ENCODE measurements at places on chromosomes 13 and 19.

DNA sequence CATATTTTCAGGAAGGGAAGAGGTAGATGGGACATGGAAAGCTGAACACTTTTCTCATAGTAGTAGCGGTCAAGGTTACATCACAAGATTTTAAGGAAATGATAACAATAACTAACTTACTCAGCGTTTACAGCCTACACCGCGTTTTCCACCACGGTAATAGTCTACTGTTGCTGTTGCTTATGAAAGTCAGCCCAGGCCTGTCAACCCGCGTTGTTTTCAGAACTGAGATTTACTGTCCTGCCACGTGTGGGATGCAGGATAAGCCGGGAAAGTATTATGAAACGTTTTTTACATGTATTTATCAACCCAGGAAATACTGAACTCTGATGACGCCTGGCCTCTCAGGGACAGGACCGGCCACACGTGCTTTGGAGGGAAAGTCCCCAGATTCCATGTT, 36.0 kb upstream of the LAMP1 start:
- no peak for DNase-seq

DNA sequence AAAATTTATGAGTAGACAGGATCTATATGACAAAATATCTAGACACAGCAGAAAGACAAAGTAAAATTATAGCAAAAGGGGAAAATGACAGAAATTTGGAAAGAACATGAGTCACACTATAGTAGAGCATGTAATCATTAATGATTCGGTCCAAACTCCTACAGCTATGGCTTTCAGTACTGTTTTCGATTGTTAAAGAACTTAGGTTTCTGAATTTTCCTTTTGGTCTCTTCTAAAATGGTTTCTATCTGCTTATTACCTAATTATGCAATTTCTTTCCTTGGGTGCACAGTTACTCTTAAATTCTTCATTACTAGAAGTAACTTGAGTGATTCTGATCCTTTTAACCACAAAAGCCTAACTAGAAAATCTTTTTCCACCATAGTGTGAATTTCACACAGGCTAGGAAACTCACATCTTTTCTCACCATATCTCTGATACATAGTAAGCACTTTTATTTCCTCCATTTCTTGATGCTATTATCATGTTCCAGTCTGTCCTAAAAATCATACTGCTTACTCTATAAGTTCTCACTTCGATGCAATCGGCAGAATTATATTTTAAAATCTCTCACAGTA, 1101.4 kb downstream of the PCDH9 start:
- DNase-seq: no peak

GRCh38 chr19:4140237-4140711, 13.2 kb upstream of the CREB3L3 start:
- peak; percentile 88 for DNase-seq

GRCh38 chr19:56660381-56661107, 11.0 kb downstream of the ZNF835 start:
- no peak for DNase-seq

DNA sequence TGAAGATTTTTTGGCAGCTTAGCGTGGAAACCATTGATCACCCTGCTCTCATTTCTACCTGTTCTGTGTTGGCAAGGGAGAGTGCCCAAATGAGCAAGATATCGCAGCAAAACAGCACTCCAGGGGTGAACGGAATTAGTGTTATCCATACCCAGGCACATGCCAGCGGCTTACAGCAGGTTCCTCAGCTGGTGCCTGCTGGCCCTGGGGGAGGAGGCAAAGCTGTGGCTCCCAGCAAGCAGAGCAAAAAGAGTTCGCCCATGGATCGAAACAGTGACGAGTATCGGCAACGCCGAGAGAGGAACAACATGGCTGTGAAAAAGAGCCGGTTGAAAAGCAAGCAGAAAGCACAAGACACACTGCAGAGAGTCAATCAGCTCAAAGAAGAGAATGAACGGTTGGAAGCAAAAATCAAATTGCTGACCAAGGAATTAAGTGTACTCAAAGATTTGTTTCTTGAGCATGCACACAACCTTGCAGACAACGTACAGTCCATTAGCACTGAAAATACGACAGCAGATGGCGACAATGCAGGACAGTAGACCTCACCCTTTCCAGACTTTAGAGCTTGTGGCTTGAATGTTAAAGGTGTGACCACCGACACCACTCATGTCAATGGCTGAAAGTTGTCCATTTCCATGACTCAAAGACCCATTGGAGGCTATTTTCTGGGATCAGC, 5.8 kb downstream of the CEBPG start:
- no peak for DNase-seq

GRCh38 chr13:104442536-104442935, 1376.3 kb upstream of the SLC10A2 start:
- DNase-seq: no peak

- no peak for DNase-seq
These were observed 9.9 kb downstream of the LYPD3 start for GRCh38 chr19:43455321-43456113.

DNA sequence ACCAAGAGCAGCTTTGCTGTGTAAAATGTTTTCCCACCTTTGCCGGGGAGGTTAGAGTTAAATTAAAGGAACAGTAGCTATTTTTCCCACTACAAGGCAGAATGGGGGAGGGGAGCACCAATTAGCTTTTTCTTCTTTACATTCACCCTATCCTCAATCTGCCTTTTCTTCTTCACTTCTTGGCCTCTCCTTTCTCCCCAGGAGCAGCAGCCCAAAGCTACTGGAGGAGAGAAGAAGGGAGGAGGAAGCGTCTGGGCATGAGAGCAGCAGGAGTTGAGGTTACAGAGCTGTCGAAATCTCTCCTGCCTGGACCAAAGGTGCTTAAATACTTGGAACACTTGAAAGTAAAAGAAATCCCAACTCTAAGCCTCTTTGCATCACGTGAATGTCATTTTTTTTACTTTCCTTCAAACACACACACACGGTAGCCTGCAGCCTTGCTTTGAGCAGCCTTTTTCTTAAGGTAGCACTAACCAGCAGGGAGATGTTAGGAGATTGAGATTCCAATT, 39.0 kb upstream of the WASF3 start:
- no peak for DNase-seq

DNA sequence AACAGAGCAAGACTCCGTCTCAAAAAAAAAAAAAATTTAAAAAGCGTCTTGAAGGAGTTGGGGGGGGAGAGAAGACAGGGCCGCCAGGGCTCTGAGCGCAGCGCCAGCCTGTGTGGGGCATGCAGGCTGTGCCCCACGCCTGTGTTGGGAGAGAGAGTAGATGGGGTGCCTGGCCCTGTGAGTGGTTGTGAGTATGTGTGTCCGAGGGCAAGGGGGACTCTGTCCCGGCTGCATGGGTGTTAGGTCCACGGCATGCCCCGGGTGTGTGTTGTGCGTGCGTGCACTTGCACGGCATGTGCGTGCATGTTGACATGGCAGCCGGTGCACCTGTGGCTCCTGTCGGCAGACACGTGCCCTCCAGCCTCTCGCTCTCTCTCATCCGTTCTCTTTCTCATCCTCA, 3.4 kb downstream of the MAP2K7 start:
- DNase-seq: no peak

GRCh38 chr13:24254146-24254841, 55.1 kb upstream of the C1QTNF9 start:
- DNase-seq: no peak

- DNase-seq: no peak
These were observed 143.7 kb downstream of the FGF9 start for GRCh38 chr13:21814604-21815003.

DNA sequence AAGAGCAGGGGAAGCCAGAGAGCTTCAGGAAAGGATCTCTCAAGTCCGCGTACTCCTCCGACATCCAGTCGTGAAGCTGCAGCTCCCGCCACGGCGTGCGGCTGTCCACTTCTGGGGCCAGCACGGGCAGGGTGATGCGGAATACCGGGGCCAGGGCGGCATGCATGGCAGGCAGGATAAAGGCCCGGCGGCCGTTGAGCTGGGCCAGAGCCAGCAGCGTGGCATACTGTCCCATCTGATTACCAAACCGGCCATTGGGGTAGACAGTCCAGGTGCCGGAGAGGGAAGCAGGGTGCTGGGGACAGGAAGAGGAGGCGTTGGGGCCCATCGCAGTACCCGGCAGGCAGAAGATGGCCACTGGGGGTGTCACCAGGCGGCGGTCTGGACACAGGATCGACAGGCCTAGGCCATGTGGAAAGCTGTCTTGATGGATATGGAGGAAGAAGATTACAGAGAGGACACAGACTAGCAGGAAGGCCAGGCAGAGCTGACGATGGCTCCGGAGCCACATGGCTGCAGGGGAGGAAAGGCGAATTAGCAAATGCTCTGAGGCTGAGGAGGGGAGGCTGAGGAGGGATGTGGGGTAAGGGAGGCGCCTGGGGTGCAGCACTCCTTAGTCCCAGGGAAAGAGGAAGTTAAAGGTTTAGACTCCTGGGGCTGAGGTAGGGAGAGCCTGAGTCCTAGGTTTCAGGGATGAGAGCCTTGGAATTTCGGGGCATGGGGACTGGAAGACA, 1.5 kb downstream of the FUT1 start:
- no peak for DNase-seq

DNA sequence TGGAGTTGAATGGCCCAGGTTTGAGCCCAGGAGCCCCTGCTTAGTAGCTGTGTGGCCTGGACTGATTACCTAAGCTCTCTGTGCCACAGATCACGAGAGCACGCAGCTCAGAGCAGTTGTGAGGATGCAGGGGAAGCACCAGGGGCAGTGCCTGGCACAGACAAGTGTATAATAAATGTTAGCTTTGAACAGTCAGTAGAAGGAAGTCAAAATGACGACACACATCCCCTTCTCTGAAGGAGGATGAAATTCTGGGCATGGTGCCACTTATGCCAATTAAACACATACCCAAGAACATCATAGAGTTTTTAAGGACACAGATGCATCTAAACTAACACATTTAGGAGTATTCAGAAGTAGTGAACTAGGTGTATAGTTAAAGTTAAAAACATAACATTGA, 24.9 kb upstream of the SIGLEC11 start:
- DNase-seq: no peak

DNA sequence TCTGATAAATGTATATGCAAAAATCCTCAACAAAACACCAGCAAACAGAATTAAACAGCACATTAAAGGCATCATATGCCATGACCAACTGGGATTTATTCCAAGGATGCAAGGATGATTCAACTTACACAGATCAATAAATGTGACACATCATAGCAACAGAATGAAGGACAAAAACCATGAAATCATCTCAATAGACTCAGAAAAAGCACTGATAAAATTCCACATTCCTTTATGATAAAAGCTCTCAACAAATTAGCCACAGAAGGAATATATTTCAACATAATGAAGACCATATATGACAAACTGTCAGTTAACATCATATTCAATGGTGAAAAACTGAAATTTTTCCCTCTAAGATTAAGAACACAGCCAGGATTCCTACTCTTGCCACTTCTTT, 691.6 kb downstream of the DIAPH3 start:
- no peak for DNase-seq

GRCh38 chr19:13102416-13102665, 317 bp downstream of the LYL1 start:
- DNase-seq: peak; percentile 73

- DNase-seq: no peak
These were observed 88.8 kb downstream of the KCTD12 start for GRCh38 chr13:76797361-76797760.

- peak; percentile 22 for DNase-seq
These were observed 12.0 kb downstream of the EBPL start for GRCh38 chr13:49679246-49679645.

DNA sequence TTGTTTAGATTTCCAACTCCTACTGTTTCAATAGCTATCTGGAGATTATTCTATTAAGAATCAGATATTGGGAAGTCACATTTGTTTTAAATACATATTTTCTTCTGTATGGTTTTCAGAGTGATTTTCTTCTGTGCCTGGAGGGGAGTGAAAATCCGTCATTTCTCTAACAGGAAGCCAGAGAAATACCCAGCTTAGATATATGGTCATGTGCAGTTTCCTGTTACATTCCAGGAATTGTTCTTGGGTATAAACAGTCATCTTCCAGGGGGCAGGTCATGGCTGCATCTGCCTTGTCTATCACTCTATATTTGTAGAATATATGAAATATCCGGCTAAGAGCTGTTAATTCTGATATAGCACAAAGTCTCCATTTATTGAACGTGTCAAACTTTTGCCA, 77.5 kb upstream of the MIR17HG start:
- no peak for DNase-seq

DNA sequence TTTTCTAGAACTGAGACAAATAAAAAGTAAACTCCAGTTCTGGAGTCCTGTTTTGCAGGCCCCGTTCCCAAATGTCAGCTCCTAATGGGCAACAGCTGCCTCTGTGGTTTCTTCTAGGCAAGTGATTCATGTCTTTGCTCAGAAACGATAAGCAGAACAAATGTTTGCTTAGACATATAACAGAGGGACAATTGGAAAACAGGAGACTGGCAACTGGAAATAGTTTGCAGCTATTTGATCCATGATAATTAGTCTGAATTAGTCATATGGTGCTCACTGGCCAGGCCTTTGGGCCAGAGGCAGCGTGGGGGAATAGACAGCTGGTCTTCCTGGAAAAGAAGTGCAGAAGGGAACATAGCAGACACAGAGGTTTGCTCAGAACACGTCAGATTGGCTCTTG, 29.2 kb upstream of the TSHZ3 start:
- DNase-seq: peak; percentile 90

GRCh38 chr19:52694921-52695320, 39.9 kb downstream of the ZNF611 start:
- DNase-seq: no peak

GRCh38 chr13:105670179-105670990, 865.1 kb downstream of the EFNB2 start:
- no peak for DNase-seq

DNA sequence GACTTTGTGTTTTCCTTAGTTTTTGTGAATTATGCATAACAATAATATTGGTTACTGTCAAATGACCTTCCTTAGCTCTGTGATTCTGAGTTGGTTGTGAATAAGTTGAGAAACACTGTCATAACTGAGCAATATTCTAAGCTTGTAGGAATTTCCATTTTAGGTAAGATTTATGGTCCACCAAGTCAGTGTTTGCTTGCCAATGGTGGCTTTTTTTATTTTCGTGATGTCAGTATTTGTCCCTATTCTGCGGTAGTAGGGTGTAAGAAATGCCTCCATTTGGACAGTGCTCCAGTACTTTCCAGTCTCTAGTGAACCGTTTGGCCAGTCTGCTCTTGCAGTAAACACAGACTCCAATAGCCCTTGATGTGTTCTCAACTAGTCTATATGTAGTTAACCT, 94.7 kb downstream of the FRY start:
- peak; percentile 16 for DNase-seq

GRCh38 chr19:12527034-12527836, 24.0 kb downstream of the ZNF564 start:
- DNase-seq: peak; percentile 60
